ENCODE measurements at places on chromosomes 1 and 21. TPM values are rescaled to one million over a fixed set of nuclear protein-coding genes. Genes with fewer than 3 reads are reported as not detected.

- DNase-seq: no peak
These were observed 34.9 kb downstream of the ELK4 start for GRCh38 chr1:205596876-205597275.

DNA sequence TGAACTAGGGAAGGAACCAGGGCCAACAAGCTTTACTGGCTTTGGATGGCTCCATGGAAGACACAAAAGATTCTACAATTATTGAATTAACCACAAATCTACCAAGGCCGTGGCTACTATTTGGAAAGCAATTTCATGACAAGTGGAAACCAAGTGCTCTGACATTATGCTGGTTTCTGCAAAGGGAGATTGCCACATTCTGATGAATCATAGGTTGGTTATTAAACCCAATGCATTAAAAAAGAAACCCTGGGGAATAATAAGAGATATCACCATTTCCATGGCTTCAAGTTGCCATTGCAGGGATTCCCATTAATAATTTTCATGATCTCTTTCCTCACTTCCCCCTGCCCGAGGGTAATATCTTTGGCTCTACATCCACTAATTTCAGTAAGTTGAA is 359.2 kb upstream of the NCAM2 start:
- DNase-seq: no peak

DNA sequence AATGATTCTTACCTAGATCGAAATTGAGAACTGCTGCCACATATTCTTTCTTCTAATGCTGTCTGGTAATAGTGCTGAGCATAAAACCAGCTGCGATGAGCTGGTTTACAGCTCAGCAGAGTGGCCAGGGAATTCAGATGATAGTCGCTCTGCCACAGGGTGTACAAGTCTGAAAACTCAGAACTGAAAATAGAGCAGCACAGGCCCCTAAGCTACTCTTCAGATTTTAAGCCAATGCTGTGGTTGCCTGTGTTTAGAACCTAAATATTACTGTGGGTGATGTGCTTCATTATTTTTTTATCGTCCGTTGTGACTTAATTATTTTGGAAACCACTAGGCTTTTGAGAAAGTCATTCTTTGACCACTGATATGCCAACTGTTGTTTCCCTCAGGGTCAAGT is 152.0 kb downstream of the ADGRL4 start:
- DNase-seq: no peak

GRCh38 chr1:107254306-107254705 is 113.5 kb downstream of the NTNG1 start:
- DNase-seq: no peak

GRCh38 chr1:158020886-158021620 is 27.6 kb downstream of the KIRREL1 start:
- DNase-seq: no peak

- no peak for DNase-seq
These were observed 172.3 kb downstream of the ADGRL4 start for GRCh38 chr1:78834201-78834741.

- DNase-seq: peak; percentile 85
These were observed 12.1 kb downstream of the MCL1 start for GRCh38 chr1:150567341-150567716.

DNA sequence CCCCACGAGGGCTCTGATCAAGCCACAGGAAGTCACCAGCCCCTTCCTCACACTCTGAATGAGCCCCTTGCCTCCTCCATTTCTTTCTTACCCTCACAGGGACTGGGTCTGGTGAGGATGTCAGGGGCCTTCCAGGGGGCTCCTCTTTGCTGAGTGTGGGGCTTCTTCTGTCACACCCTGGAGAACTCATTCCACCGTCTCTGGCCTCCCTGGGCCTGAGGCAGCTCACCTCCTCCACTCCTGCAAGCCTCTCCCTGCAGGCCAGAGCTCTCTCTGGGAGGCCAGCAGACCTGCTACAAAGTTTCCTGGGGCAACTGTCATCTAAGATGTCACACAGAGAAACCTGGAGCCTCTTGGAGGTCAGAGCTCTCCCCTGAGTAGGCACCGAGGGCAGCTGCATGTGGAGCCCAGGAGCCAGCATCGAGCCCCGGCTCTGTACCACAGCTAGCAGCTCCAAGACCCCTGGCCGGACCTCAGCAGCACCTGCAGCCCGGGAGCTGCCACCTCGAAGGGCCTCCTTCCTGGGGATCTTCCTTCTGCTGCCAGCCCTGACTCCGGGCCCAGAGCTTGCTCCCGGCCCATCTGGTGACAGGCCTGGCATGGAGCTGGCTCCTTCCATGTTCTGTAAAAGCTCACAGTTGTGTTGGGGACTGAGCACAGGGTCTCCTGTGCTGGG is 1.1 kb downstream of the SPOCD1 start:
- DNase-seq: no peak

DNA sequence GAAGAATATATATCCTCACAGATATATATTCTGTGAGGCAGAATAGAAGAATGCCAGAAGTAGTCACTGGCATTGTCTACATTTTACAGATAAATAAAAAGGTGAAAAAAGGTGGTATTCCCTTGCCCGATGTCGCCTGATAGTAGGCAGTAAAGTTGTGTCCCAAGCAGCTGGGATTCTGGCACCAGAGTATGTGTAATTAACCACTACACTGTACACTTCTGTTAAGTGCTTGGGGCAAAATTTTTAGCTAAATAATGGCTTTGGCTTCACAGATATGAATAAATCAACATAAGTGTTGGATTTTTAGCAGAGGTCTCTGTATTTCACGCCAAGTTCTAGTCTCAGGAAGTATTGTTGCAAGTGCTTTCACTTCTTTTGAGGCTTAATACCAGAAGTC is 13.3 kb upstream of the CASQ2 start:
- DNase-seq: no peak

GRCh38 chr1:30353637-30354036 is 369.7 kb downstream of the MATN1 start:
- no peak for DNase-seq

DNA sequence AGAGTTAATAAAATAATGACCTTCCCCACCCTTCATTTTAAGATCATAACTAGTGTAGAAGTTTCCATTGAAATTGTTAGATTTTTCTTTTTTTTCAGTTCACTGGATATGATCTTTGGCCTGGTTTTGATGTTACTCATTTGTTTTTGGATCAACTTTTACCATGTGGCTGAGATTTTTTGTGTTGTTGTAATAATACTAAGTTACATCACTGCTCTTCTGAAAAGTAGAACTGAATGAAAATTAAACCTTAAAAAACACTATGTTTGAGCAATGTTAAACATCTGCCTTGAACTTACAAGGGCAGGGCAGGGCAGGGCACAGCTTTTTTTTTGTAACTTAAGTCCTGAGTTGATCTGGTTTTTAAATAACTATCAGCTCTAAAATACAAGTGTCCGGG is 204.8 kb upstream of the ADAMTS5 start:
- DNase-seq: no peak

DNA sequence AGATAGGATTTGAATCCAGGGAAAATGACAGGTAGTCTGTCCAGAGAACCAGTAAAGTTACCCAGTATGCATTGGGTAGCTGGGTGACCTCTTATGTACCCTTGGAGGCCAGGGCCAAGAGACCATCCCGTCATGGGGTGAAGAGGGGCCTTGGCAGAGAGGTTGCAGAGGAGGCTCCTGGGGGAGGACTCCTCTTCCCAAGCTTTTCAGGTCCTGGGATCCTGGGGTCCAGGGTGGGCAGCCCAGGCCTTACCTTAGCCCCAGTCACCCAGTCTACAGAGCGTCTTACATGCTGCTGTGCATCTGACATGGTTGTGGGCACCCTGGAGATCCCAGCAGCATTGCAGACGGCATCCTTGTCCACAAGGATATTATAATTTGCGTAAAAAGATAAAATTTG is 14.0 kb downstream of the PMF1 start:
- DNase-seq: no peak

DNA sequence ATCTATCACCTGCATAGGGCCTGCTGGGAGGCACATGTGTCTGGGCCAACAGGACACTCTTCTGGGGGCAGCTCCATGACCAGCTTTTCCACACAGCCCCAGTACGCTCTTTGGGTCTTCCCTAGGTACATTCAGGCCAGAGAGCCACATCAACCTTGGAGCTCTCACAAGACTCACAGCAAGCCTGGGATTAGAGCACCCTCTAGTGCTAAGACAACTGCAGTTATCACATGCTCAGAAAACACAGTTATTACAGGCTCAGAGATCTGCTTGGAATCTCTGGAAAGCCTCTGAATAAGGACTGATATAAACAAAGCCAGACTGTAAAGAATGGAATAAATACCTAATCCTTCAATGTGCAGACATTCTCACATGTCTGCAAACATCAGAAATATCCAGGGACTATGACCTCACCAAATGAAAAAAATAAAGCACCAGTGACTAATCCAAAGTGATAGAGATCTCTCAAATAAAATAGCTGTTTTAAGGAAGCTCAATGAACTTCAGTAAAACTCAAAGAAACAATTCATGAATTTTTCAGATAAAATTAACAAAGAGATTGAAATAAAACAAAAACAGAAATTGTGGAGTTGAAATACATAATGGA is 563.9 kb upstream of the NR5A2 start:
- DNase-seq: no peak

GRCh38 chr1:44664730-44665370 is 9.4 kb downstream of the TMEM53 start:
- DNase-seq: peak; percentile 46

DNA sequence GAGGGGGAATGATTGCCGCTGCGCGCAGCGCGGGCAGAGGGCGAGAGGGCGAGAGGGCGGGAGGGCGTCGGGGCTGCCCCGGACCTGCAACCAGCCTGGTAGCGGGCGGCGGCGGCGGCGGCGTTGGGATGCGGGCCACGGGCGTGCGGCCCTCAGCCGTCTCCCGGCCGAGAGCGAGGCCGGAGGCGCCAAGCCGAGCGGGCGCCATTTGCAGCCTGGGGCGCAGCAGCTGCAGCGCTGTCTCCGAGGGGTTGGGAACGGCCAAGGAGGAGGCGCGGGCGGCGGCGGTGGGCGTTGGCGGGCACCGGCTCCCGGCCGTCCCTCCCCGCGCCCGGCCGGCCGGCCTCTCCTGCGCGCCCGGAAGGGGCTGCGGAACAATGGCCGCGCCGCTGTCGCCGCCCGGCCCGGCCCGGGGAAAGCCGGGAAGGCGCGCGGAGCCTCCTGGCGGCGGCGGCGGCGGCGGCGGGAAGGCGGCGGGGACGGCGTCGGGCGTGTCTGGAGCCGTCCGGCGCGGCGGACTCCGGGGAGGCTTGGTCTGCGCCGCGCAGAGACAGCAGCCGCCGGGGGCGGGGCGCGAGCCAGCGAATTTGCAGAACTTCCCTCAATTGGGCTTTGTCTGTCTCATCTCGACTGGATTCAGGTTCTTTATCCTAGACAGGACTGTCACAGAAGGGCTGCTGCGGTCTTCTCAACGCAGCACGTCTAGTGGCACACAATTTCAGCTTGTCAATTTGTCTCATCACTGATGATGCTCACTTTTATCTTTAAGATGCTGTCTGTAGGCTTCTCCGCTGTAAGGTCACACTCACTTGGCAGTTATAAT is 35.7 kb downstream of the ZBTB8B start:
- DNase-seq: no peak

DNA sequence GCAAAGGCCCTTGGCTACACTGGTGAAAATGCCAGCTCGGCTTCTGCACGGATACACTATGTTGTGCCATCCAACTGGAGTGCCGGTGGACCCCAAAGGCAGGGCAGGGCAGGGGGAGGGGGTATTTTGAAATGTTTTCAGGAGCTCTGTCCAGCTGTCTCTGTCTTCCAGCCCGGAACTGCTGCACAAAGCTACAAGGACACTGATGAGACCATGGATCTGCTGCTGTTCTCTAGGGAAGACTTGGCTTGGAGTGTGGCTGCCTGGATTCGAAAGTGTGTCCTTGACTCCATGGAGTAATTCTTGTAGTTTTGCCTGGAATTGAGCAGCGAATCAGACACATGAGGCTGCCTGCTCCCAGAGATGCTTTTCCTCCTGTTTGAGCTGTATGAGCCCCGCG is 42.4 kb downstream of the TTC39A start:
- DNase-seq: no peak

DNA sequence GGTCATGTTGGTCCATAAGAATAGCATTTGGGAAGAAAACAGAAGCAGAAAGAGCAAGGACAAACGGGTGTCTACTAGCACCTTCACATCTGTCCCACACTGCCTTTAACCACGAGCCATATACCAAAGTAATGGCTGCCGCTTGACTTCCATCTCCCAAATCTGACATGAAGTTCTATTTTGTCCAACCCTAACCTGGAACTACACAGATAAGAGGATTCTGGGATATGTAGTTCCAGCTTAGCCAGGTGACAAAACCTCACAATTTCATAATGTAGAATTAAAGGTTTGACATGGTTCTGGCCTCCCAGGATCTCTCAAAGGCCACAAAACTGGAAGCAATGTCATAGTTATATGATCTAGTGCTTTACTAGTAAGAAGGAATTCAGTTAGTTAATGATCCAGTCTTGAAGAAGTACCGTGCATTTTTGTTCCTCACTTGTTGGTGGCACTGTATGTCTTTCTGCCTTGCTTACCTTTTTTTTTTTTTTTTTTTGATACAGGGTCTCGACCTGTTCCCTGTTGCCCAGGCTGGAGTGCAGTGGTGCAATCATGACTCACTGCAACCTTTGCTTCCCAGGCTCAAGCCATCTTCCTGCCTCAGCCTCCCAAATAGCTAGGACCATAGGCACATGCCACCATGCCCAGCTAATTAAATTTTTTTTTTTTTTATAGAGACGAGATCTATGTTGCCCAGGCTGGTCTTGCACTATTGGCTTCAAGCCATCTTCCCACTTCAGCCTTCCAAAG is 17.5 kb downstream of the PTGFRN start:
- no peak for DNase-seq

DNA sequence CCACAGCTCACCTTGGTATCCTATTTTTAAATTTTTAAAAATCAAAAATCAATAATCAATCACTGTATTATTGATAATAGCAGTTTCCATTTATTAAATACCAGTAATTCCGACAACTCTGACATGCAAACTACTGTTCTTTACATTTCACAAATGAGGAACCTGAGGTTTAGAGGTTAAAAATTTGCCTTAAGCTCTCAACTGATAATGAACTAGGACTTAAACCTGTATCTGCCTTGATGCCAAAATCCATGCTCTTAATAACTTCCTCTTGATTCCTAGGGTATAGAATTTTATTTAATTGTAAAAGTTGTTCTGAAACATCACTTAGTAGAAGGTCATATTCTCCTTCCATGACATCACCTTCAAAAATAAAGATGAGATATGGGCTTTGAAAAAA is 5.6 kb downstream of the ARHGAP29 start:
- DNase-seq: no peak

GRCh38 chr1:19333587-19334354 is 21.6 kb downstream of the SLC66A1 start:
- DNase-seq: no peak

GRCh38 chr1:147628441-147628840 is 41.9 kb downstream of the ACP6 start:
- no peak for DNase-seq

- peak; percentile 70 for DNase-seq
These were observed 3.0 kb upstream of the RGS2 start for GRCh38 chr1:192805832-192806323.

The PRAMEF15 gene
- not detected for total RNA-seq

The KPRP gene
- total RNA-seq: not detected

The IL19 gene
- not detected for total RNA-seq

The MIXL1 gene
- not detected for total RNA-seq

The GSTM1 gene
- 18.7 TPM for total RNA-seq

The GJA4 gene
- total RNA-seq: not detected

Measured in CD4-positive, CD25-positive, alpha-beta regulatory T cell (primary cell).